ENCODE measurements at places on chromosomes 12 and 14.

GRCh38 chr14:100727873-100728240, 1.2 kb downstream of the DLK1 start:
- no peak for DNase-seq

GRCh38 chr14:42428996-42429395, 822.3 kb downstream of the LRFN5 start:
- DNase-seq = no peak

GRCh38 chr14:68805414-68805813, 12.5 kb upstream of the ZFP36L1 start:
- no peak for DNase-seq

GRCh38 chr12:113996026-113996425, 29.9 kb upstream of the RBM19 start:
- no peak for DNase-seq

GRCh38 chr14:78029601-78030372, 140.4 kb upstream of the NRXN3 start:
- no peak for DNase-seq

DNA sequence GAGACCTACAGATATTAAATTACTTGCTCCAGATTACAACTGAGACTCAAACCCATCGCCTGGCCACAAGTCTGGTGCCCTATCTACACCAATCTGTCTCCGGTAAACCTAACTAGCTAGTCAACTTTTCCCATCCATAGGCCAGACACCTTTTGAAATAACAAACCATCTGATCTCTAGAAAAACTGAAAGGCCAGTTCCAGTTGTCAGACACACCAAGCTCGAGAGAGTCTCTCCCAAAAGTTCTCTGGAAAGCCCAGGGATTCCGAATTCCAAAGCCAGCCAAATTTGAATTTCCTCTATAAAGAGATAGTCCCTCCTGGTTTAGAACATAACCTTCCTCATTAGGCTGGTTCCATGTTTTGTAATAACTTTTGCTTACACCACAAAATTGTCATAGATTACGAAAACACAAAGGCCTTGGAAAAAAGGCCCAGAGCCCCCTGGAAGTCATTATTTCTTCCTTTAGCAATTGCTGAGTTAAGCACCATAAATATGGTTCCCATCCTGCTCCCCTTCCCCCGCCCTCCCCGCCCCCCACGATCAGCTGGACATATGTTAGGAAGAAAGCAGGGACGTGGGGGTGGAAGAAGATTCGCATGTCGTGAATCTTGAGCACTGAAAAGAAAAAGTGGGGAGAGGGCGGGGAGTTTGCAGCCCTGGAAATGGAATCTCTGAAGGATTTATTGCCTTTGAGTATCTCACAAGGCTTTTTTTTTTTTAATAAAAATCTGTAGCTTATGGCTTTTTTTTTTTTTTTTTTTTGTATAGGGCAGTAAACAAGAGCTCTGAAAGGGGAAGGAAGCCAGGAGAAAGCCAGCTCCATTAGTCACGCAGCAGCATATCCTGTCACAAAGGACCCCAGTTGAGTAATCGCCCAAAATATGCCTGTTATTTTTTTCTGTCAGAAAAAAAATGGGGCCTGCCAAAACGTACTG, 110.4 kb downstream of the ZFP36L1 start:
- no peak for DNase-seq

GRCh38 chr12:55051197-55051947, 31.6 kb downstream of the NEUROD4 start:
- no peak for DNase-seq

- DNase-seq = no peak
Observed at GRCh38 chr12:90618586-90618985, 336.4 kb downstream of the CCER1 start.

- DNase-seq = no peak
Observed at GRCh38 chr14:27605282-27605681, 1007.4 kb upstream of the NOVA1 start.

DNA sequence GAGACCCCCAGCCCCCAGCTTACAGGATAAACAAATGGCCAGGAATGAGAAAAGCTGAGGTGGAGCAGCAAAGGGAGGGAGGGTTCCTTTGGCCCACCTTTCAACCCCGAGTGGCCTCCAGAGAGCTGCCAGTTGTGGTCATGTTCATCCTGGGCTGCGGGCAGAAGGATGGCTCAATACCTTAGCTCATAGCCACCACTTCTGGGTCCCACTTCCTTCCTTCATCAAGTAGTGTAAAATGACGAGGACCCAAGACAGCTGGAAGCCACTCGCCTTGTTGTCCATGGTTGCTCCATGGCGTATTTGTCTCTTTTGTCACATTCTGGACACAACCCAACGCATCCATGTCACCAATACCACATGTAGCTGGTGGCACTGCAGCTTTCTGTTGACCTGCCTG, 24.2 kb downstream of the CRACR2A start:
- DNase-seq = no peak

DNA sequence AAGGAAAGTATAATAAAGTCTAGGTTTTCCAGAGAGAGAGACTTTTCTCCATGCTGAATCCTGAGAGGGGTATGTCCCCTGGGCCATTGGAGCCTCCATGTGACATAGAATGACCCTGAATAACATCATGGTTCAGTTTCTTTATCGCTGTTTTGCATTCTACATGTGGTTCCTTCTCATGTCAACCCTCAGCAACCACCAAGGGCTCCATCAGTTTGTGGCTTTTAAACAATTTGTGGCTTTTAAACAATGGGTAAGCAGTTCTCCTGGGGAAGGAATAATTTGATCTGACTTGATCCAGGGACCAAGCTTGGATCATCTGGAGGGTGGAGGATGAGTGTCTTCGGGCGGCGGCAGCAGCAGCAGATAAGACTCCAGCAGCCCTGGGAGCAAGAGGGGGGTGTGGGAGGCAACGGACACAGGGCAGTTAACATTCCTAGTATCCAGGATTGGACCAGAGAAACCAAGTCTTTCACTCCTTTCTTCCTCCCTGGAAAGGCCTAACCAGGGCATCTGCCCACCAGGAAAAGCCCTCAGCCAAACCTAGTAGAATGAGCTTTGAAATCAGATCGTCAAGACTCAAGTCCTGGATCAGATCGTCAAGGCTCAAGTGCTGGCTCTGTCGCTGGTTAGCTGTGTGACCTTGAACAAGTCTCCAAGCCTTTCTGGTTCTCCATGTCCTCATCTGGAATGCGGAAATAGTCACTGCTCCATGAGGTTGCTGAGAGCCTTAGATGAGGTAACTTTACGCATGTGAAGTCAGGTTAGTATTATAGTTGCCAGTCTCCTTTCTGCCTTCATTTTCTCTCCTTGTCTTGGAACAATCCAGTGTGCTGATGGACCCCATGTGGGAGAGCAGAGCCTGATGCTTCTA, 27.8 kb upstream of the FAM222A start:
- no peak for DNase-seq

DNA sequence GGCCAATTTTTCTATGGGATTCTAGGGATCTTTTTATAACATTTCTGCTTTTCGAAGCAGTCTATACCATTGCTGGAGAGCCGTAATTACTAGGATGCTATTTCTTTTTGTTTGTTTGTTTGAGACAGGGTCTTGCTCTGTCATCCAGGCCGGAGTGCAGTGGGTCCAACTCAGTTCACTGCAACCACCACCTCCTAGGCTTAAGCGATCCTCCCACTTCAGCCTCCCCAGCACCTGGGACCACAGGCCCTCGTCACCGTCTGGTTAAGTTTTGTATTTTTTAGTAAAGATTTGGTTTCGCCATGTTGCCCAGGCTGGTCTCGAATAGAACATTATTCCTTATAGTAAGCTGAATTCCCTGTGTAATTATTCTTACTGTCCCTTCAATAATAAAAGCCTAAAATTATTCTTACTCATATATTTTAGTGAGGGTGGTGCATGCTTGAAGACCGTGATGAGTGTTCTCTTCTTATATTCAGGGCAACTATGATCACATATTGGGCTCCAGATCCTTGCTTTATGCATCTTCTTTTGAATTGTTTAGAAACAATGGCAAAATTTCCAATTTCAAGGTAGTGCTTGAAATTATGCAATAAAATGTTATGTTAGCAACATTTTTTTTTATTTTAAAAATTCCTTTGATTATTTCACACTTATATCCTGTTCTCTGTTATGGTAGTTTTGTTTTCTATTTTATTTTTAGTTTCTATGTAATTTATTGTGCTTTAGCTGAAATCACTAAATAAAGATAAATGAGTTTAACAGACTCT, 66.2 kb downstream of the CRADD start:
- DNase-seq = no peak

GRCh38 chr14:74611650-74612349, at the start of gene LTBP2:
Gene LTBP2 (minus strand): TSS chr14:74612237. CDS start chr14:74611944, 293 bp downstream.
- DNase-seq = no peak

DNA sequence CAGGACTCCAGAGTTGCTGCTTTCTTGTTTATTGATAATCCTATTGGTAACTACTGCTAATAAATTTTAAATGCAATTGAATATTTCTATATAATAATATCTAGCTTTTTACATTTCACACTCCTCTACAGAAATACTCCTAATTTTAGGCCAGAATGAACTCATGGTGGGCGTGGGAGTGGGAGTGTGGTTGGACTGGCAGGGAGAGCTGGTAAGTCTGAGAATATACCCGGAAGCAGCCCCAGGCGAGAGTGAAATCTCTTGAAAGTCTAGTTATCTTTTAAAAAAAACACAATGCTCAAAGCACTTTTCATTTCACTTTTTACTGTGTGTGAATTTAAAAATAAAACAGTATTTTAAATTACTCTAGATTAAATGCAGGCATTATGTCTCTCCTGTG, 4.7 kb downstream of the TMEM263 start:
- DNase-seq = no peak

- DNase-seq = peak; percentile 95
Observed at GRCh38 chr12:108803428-108804105, 53.8 kb downstream of the SSH1 start.

GRCh38 chr12:9662488-9662887, 7.0 kb upstream of the CLEC2D start:
- DNase-seq = no peak

GRCh38 chr14:55160989-55161388, 30.4 kb downstream of the DLGAP5 start:
- peak; percentile 48 for DNase-seq

- DNase-seq = no peak
Observed at GRCh38 chr14:34201909-34202637, 251.2 kb upstream of the EGLN3 start.

DNA sequence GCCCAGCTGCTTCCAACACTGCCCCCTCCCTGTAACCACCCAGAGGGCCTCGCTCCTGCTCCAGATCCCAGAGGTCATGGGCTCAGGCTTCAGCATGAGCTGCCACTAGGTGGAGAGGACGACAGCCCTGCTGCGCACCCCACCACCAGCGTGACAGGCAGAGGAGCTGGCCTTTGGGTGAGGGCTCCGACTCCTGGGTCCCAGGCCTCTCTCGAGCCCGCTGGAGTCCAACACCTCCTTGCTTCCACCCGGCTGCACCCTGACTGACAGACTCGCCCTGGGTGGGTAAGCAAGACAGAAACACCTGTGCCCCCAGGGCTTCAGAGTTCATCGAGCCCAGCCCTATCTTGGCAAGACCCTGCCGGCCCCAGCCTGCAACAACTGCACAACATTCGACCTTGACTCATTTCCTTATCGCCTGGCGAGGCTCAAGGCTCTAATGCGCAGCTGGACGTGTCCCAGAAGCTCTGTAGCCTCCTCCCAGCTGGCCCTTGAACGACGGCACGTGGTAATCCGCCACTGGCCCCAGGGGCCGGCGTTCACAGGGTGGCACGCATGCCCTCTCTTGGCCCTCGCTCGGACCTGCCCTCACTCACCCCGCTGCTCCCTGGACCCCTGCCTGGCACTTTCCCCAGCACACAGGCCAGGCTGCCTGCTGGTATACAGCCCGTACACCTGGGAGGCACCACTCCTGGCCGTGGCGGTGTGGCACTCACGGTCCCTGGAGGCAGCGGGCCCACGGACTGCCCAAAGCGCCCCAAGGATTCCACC, 28.0 kb downstream of the VPS37B start:
- peak; percentile 38 for DNase-seq

DNA sequence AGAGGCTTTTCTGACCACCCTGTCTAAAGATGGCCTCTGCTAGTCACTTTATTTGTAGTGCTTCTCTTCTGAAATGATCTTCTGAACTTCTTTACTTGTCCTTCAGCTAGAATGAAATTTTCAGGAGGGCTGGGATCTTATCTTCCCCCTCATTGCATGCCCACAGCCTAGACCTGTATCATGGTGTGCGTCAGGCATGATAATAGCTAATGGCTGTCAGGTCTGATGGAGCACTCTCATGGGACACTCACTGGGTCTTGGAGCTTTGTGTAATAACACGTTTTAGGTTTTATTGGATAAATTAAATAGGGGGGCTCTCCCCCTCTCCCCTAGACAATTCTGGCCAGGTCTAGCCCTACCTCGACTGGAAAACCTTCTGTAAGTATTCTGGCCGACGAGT, 97.1 kb upstream of the NRXN3 start:
- DNase-seq = no peak

GRCh38 chr12:27199638-27200300, 44.3 kb upstream of the STK38L start:
- DNase-seq = no peak

- DNase-seq = no peak
Observed at GRCh38 chr12:44551631-44552030, 324.5 kb downstream of the NELL2 start.

DNA sequence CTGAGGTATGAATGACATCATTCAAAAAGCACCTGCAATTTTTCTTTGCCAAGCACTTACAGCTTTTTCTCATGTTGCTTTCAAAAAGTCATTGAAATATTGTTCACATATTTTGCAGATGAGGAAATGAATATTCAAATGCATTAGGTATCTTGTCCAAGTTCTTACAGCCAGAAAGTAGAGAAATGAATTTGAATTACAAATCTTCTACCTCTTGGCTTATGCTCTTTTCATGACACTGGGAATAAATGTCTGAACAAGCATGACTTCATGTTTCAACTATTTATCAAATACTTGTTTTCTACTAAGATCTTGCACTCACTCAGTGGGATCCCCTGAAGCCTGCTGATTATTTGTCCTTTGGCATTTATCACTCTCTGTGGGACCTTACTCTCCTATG, 267.2 kb upstream of the BTG1 start:
- DNase-seq = no peak

GRCh38 chr14:39034481-39035296, 68.3 kb downstream of the SEC23A start:
- peak; percentile 20 for DNase-seq

GRCh38 chr14:21192447-21192822, 36.6 kb upstream of the OR5AU1 start:
- DNase-seq = peak; percentile 27

- DNase-seq = no peak
Observed at GRCh38 chr14:103560691-103561090, 1.8 kb downstream of the BAG5 start.

All from cerebellar cortex (tissue), 1 donor.